ENCODE measurements at places on chromosomes 2 and 18. TPM values are rescaled to one million over a fixed set of nuclear protein-coding genes. Genes with fewer than 3 reads are reported as not detected.

Gene PAX8
- 1.5 TPM for total RNA-seq

Gene CTAGE1
- total RNA-seq, result not detected

Gene POTEI
- total RNA-seq, result not detected

Gene DCDC2C
- not detected for total RNA-seq

Gene NEU4
- not detected for total RNA-seq

Gene CCDC195
- not detected for total RNA-seq

Gene GNAL
- 0.15 TPM for total RNA-seq

Gene CYRIA
- total RNA-seq, result 4.3 TPM

Gene NPPC
- not detected for total RNA-seq

Gene RAD51AP2
- total RNA-seq, result not detected

Gene UGT1A8
- not detected for total RNA-seq

Gene SCN2A
- total RNA-seq, result 7.8 TPM

Gene CGREF1
- total RNA-seq, result 3.6 TPM

Gene CAB39
- total RNA-seq, result 86.4 TPM

Gene RHBDD1
- total RNA-seq, result 34.7 TPM

Gene AQP12B
- total RNA-seq, result not detected

Gene CCDC85A
- 0.66 TPM for total RNA-seq

Gene RAB6C
- total RNA-seq, result not detected

Gene ASPRV1
- total RNA-seq, result 0.33 TPM

Gene NXPH2
- not detected for total RNA-seq

Gene PPP1R1C
- total RNA-seq, result 2.2 TPM

Gene MYOM1
- total RNA-seq, result 0.15 TPM

Gene ZNF396
- 3.0 TPM for total RNA-seq

Gene FBXO41
- 3.1 TPM for total RNA-seq

Gene POU3F3
- not detected for total RNA-seq

Gene SAG
- not detected for total RNA-seq

Gene SP5
- not detected for total RNA-seq

Gene PCARE
- total RNA-seq, result not detected

Gene NOP58
- total RNA-seq, result 60.2 TPM

Gene LYG1
- total RNA-seq, result 0.73 TPM

Gene SIX3
- total RNA-seq, result not detected

Gene MORN2
- total RNA-seq, result 27.3 TPM

Gene CKAP2L
- 0.50 TPM for total RNA-seq

Gene MBP
- total RNA-seq, result 3.8 TPM

Gene COL4A4
- 0.50 TPM for total RNA-seq

Gene PIK3C3
- 64.4 TPM for total RNA-seq

Gene TLX2
- 0.58 TPM for total RNA-seq

Gene HRH4
- total RNA-seq, result under 0.01 TPM

Gene FIGLA
- total RNA-seq, result not detected

Gene CRYGD
- not detected for total RNA-seq

Gene OSR1
- 19.5 TPM for total RNA-seq

Gene NOTO
- not detected for total RNA-seq

Gene SNTG2
- not detected for total RNA-seq

Gene GALNT14
- total RNA-seq, result 0.66 TPM

Gene CCDC178
- 0.29 TPM for total RNA-seq

Gene ANXA4
- 64.6 TPM for total RNA-seq

Gene MGAT4A
- total RNA-seq, result 0.83 TPM

Gene DSG2
- 0.73 TPM for total RNA-seq

Gene DNAH7
- 0.66 TPM for total RNA-seq

Gene LTBP1
- 645 TPM for total RNA-seq

Gene ITM2C
- total RNA-seq, result 63.4 TPM

Gene STK17B
- total RNA-seq, result 52.2 TPM

Gene RND3
- total RNA-seq, result 413 TPM

Gene LCT
- under 0.01 TPM for total RNA-seq

Gene VWC2L
- total RNA-seq, result not detected

Gene TDRD15
- total RNA-seq, result not detected
